ENCODE measurements at places on chromosomes 3 and 15.

DNA sequence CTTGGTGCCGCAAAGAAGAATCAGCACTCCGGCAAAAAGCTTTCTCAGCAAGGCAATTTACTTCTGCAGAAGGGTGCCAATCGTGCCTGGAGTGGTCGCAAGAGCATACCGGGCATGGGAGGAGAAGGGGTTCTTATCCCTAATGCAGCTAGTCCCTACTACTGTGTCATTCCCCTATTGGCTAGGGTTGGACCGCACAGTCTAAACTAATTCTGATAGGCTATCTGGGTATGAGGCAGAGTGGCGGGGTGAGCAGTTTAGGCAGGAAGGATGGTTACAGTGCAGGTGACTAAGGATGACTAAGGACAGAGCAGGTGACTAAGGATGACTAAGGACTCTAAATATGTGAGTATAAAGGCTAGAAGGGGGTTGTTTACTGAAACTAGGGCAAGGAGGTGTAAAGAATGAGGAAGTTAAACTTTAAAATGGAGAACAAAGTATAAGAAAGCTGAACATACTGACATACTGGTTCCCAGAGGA is 52.9 kb downstream of the PGBD4 start:
- DNase-seq: no peak

DNA sequence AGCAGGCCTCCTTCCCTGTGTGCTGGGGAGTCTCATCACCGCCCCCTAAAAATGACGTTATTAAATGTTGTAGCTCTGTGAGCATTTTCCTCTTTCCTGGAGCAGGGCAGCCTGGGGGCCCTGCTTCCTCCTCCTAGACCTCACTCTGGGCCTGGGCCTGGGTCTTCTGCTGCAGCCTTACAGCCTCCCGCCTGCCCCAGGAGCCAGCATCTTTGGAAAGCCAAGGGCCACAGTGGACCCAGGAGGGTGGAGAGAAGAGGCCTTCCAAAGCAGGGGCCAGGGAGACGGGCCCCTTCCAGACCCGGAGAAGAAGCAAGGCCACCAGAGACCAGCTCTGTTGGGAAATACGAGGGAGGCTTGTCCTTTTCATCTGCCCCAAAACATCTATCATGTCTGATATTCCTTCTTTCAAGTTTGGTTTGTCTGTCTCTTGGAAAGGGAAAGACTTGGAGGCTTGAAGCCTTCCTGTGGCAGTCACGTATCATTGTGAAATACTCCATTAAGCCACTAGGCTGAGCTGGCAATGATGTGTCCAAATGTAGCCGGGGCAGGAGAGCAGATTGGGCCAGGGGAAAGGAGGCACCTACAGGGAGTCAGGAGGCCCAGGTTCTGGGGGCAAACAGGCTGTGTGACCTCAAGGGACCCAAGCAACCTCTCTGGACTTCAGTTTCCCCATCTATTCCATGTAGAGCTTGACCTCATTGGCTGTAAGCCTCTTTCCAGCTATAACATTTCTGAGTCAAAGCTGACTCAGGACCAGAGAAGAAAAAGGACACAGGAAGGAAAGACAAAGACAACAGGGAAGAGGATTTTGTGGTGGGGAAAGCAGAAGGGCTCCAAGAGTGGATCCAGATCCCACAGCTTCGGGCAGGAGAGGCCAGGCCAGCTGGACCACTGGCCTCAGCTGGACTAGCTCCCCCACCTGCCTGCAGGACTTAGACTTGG is 31.1 kb downstream of the CYP11A1 start:
- DNase-seq: no peak

GRCh38 chr15:70632491-70633102 is 130.8 kb downstream of the UACA start:
- no peak for DNase-seq

DNA sequence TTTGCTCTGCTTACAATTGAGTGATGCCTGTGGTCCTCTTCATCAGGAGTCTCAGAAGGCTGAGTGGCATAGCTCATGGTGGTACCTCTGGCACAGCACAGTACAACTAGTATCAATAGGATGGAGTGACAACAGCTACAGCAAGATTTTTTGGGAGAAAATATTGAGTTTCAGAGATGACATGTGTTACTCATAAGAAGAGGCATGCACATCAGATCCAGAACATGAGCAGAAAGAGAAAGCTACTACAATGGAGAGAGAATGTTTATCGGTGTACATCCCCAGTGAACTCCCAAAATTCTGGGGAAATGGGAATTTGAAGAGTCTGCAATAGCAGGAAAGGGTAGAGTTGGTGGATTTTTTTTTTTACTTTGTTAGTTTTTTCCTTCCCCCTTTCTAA is 130.5 kb upstream of the MB21D2 start:
- DNase-seq: no peak

DNA sequence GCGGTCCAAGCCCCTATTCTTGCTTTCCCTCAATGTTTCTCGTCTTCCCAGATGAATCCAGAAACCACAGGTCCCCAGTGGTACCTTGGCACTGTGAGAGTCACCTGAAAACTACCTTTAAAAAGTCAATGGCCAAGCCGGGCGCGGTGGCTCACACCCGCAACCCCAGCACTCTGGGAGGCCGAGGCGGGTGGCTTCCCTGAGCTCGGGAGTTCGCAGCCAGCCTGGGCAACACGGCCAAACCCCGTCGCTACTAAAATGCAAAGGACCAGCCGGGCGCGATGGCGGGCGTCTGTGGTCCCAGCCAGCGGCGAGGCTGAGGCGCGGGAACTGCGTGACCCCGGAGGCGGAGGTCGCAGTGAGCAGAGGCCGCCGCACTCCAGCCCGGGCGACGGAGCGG is 285.9 kb downstream of the CHL1 start:
- no peak for DNase-seq

- no peak for DNase-seq
Observed at GRCh38 chr3:169836078-169836941, 23.6 kb upstream of the LRRC34 start.

DNA sequence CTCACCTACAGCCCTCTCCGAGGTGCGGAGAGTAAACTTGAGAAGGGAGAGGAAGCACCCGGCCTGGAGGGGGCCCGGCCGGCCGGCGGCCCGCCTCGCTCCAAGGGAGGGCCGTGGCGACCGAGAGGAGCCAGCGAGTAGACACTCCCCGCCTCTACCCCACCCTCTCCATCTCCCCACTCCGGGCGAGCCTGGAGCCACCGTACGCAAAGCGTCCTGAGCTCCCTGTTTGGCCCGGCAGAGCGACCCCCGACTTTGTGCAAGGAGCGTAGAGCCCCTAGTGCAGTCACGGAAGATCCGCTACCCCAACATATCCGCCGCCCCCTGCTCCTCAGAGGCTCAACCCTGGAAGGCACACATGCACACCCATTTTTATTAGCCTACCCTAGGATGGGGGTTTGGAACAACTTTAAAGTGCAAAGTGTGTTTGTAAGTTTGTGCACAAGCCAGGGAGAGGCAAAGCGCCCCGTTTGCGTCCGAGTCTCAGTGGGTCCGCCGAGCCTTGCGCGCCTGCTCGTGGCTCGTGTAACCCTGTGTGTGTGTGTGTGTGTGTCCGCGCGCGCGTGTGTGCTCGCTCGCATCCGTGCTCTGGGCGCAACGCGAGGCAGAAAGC is 508 bp upstream of the SMAD6 start:
- peak; percentile 76 for DNase-seq

- DNase-seq: no peak
Observed at GRCh38 chr3:33980252-33980651, 181.8 kb downstream of the PDCD6IP start.

GRCh38 chr3:105525531-105525930 is 158.8 kb downstream of the ALCAM start:
- no peak for DNase-seq

GRCh38 chr15:41881920-41882688 is 11.7 kb downstream of the SPTBN5 start:
- DNase-seq: no peak

GRCh38 chr3:156642750-156643728 is 31.4 kb upstream of the TIPARP start:
- DNase-seq: no peak

GRCh38 chr3:195030791-195031321 is 240.1 kb downstream of the XXYLT1 start:
- DNase-seq: peak; percentile 49

DNA sequence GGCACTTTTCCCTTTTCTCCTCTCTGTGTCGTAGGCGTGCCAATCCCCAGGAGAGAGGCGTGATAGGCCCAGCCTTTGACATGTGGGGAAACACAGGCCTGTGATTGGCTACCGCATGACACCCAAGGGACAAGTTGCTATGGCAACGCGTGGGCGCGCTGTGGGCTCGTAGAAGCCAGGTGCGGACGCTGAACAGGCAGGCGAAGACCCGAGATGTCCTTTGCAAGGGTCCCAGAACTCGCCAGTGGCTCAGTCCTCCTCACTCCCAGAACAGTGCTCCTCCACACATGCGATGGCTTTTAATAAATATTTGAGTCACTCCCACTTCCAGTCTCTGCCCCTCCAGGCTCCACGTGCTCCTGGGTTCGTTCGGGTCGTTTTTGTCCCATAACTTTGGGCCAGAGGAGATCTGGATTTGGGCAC is 4.2 kb downstream of the SLC51B start:
- DNase-seq: peak; percentile 99

- DNase-seq: no peak
Observed at GRCh38 chr3:164752812-164753211, 325.5 kb downstream of the SI start.

DNA sequence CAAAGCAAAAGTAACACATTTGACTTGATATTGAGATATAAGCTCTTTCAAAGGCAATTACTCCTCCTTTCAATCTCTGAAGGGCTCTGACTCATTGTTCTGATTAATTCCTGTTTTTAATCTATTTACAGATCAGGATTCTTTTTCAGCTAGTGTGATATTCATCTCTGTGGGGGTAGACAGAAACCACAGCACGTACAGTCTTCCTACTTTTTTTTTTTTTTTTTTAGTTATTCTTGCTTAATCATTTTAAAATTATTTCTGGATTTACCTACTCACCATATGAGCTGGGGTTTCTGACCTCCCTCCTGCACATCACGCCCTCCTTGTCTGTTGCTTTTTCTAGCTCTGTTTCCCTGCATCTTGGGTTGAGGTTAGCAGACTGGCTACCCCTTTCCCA is 1.4 kb downstream of the CNTN3 start:
- no peak for DNase-seq

DNA sequence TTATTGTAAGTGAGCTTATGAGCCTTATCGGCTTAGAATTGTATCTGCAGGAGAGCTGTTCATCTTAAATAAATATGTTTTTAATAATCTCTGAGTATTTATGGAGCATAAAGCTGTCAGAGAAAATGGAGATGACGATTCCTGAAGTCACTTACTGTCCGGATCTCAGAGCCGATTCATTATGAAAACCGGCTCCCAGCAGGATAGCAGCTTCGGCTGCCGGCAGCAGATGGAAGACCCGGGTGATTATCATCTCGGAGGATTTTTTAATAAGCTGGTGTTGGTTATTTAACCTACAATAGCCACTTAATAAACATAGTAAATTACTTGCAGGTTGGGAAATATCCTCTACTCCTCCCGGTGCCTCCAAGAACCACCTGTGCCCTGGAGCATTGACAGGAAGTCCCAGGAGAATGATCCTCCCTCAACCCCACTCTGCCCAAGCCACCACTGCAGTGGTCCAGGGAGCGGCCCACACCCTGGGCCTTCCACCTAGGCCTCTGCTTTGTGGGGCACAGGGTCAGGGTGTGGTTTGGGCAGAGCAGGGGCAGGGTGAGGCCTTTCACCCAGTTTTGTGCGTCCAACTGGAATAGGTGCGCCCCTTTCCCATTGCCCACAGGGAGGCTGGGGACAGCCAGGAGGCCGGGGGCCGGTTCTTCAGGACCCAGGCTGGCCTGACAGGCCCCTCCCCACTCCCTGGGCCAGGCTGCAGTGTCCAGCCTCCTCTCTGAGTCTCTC is 42.2 kb upstream of the PRR23E start:
- DNase-seq: no peak

DNA sequence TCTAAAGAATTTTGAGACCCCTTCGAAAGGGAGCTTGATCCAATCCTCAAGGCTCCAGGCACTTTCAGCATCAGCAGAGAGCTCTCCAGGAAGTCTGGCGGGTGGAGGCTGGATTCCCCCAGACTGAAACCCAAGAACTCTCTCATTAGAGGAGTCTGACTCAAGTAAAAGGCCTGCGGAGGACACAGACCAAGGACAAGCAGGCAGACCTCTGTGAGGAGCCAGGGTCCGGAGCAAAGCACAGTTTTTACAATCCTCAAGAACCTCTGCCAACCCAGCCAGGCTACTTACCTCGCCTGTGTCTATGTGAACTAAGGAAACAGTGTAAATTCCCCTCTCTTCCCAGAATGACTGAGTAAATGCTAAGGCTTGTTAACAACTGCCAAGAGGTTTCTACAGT is 86.2 kb downstream of the FBN1 start:
- DNase-seq: no peak

DNA sequence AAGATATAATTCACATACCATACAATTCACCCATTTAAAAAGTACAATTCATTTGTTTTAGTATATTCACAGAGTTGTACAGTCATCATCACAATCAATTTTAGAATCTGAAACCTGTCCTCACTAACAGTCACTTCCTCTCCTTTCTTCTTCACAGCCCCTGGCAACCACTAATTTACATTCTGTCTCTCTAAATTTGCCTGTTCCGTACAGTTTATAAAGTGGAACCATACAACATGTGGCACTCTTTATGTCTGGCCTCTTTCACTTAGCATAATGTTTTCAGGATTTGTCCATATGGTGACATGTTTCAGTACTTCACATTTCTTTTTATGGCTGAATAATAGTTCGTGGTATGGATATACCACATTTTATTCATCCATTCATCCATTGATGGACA is 22.7 kb downstream of the ERICH6 start:
- no peak for DNase-seq

DNA sequence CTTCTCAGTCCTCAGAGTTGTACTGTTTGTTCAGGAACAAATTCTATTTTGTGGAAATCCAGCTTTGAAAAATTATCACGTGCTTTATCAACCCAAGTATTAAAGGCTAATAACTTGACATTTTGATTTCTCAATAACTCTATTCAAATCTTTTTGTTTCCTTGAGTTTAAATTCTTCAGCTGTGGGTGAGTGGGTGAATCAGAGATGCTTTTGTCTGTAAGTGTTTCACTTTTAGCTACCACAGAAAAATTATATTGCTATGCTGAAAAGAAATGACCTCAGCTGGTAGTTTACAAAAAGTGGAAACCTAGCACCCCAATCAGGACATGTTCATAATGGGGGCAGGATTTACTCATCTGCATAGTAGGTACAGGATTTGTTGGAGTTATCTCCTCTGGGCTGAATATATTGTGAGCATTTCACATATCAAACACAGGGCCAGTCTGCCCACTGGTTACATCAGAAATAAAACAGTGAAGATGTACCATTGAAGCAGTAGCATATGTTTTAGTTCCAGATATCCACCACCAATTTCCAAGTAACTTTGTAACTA is 30.5 kb downstream of the MINDY4B start:
- DNase-seq: no peak

DNA sequence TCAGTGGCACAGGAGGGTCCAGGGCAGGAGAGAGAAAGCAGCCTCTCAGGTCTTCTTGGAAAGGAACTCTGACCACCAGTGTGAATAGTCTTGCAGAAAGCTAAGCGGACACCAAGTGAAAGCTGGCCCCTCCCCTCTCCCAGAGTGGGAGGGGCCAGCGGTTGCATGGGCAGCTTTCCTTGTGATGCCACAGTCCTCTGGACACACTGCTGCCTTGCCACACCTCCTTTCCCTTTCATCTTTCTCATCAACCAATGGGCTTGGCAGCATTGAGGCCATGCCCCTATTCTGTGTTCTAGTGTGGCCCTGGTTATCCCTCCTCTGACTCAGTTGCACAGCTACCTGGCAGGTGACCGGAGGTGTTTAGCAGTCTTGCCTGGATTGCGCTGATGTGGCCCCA is 49.7 kb upstream of the GOLGA6B start:
- no peak for DNase-seq

Data from BE2C (cell line).